Inflammatory macrophage treated with lipopolysaccharide for 4 hours (primary cell): ENCODE measurements at places on chromosomes 7 and 10.

GRCh38 chr10:95474228-95475002, 86.8 kb downstream of the SORBS1 start:
- no peak for DNase-seq

DNA sequence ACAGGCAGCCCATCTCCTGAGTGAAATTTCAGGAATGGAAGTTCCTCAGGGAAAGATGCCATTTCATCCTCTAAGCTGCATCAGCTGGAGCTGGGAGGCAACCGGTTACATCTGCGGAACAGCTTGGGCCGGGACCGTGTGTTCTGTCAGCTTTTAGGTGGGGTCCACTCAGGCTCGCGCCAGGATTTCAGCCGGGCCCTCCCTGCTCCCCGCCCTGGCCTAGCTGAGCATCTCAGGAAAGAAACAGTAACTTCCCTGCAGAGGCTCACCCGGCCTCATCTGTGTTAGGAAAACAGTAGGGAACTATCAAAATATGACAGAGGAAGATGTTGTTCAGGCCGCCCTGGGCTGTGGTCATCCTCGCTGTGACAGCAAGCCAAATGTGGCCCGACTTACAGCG, 110.4 kb downstream of the TRIL start:
- no peak for DNase-seq

- no peak for DNase-seq
Observed at GRCh38 chr7:70570961-70571360, 561.0 kb upstream of the GALNT17 start.

DNA sequence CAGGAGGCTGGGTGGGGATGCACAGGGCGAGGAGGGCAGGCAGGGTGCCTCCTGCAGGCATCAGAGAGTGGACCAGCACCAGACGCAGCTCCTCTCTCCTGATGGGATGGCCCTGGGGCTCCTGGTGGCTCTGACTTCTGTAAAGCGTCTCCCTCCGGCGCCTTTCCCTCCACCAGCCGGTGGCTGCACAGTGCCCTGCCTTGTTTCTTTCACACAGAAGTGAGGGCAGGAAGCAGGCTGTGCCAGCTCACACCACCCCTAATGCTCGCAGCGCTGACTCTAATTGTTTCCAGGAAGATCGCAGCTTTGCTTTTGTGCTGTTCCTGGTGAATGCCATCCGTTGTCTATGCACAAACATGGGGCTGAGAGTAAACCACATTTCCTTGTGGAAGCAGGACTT, 152.3 kb upstream of the LANCL2 start:
- DNase-seq = no peak

GRCh38 chr7:3497796-3498195, 196.7 kb downstream of the SDK1 start:
- DNase-seq = no peak

- DNase-seq = peak; percentile 93
Observed at GRCh38 chr7:158710651-158711102, 6.1 kb upstream of the NCAPG2 start.

- DNase-seq = no peak
Observed at GRCh38 chr10:131818510-131819234, 82.1 kb upstream of the PPP2R2D start.

DNA sequence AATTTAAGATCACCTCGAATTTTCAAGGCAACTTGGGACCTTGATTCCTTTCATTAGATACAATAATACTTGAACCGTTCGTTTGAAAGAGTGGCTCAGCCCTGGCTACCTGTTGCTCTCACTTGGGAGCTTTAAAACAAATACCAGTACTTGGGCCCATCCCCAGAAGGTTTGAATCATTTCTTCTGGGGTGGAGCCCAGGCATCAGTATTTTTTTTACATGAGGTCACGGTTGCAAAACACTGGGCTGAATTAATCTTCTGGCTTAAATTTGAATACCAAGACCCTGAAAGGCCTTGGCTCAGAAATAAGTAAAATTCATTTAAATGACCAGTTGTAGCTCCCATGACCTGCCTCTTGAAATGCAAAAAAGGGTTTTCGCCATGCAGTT, 214.9 kb downstream of the CREB5 start:
- no peak for DNase-seq

- DNase-seq = peak; percentile 58
Observed at GRCh38 chr10:96339956-96340904, 18.6 kb downstream of the OPALIN start.

GRCh38 chr7:75054744-75055143, 18.9 kb downstream of the RCC1L start:
- no peak for DNase-seq

GRCh38 chr10:15324611-15325010, 46.5 kb downstream of the FAM171A1 start:
- no peak for DNase-seq

DNA sequence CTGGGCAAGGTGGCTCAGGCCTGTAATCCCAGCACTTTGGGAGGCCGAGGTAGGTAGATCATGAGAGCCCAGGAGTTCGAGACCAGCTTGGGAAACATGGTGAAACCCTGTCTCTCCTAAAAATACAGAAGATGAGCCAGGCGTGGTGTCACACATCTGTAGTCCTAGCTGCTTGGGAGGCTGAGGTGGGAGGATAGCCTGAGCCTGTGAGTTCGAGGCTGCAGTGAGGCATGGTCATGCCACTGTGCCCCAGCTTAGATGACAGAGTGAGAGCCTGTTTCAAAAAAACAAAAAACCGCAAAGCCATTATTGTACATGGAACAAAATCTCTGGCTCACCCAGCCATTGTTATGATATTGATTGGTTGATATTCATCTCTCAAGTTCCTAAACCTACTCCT, 53.7 kb downstream of the KMT2E start:
- no peak for DNase-seq

GRCh38 chr7:100085515-100085914, 3.3 kb upstream of the COPS6 start:
- no peak for DNase-seq

DNA sequence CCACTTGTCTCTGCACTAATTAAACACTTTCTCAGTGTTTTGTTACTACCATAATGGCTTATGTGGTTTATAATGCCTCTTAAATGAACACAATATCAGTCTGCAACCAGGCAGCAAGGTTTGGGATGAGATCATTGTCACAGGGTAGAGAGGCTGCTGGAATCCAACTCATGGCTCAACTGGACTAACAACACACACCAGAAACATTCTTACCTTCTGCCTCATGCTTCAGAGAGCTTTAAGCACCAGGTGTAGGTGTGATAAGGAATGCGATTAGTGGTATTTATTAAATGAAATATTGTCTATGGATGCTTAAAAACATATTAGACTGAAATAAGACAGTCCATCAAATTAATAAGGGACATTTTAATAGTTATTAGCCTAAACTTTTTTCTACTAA, 25.4 kb downstream of the PTF1A start:
- DNase-seq = no peak

DNA sequence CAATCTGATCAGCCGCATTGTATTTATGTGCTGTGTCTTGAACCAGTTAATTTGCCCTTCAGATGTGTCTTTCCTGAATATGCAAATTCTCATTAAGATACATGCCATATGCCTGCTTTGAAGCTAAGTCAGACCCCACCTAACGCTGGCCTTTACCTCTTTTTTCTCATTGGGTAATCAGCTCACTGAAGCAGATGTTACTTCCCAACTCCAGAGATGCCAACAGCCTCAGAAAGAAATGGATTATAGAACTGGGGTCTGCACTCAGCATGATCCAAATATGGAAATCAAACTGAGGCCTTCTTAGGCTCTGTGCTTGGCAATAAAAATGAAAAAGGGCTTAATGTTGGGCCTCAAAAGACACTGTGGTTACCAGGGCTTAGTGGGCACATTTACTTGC, 113.9 kb downstream of the FZD1 start:
- DNase-seq = no peak

DNA sequence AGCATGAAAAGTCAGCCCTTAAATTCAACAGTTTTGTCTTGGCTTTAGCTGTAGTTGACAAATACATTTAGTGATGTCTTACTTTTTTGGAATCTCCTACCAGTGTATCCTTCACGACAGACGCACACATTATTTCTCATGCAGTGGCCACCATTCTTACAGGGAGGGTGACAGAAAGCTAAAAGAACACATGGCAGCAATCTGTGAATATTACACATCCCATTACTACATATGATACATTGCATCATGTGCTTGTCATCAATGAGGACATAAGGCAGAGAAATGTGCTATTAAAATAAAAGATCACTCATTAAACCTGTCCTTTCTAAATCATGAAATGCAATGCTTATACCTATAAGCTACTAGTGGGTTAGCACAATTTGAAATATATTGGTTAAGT, 66.6 kb downstream of the VWDE start:
- DNase-seq = no peak

- DNase-seq = no peak
Observed at GRCh38 chr10:17980846-17981565, 29.3 kb downstream of the SLC39A12 start.
